ENCODE measurements at places on chromosomes 7 and 10.

GRCh38 chr7:5582532-5582935, 158.9 kb upstream of the TNRC18 start:
- no peak for DNase-seq

DNA sequence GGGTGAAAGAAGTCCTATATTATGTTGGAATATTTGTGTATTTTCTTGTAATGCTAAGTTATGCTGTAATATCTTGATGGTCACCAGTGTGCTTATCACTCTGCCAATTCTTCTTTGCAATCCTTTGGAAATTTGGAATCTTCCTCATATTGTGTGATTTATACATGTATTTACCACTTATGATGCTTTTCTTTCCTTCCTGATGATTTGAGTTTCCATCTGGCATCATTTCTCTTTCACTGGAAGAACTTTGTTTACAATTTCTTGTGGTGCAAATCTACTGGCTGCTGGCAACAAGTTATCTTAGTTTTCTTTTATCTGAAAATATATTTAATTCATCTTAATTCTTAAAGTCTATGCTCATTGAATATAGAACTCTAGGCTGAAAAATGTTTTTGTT, 29.2 kb downstream of the CFAP69 start:
- DNase-seq: no peak

- DNase-seq: no peak
These were observed 213.1 kb downstream of the ELFN1 start for GRCh38 chr7:1883031-1883761.

DNA sequence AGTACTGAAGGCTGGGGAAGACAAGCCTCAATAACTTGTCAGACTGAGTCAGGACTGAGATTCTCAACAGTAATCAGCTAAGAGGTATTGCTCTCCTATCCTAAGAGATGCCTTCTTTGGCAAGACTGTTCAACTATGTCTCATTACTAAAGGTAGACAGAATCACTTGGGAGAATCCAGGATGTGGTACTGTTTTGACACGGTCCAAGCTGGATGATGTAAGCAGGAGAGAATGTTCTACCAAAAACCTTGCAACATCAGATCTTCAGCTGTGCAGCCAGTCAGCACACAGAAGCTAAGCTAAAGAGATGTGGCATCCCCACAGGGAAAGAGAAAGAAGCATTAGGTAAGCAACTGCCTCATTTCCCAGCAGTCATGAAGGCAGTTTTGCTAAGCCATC, 391.4 kb downstream of the NRG3 start:
- no peak for DNase-seq

DNA sequence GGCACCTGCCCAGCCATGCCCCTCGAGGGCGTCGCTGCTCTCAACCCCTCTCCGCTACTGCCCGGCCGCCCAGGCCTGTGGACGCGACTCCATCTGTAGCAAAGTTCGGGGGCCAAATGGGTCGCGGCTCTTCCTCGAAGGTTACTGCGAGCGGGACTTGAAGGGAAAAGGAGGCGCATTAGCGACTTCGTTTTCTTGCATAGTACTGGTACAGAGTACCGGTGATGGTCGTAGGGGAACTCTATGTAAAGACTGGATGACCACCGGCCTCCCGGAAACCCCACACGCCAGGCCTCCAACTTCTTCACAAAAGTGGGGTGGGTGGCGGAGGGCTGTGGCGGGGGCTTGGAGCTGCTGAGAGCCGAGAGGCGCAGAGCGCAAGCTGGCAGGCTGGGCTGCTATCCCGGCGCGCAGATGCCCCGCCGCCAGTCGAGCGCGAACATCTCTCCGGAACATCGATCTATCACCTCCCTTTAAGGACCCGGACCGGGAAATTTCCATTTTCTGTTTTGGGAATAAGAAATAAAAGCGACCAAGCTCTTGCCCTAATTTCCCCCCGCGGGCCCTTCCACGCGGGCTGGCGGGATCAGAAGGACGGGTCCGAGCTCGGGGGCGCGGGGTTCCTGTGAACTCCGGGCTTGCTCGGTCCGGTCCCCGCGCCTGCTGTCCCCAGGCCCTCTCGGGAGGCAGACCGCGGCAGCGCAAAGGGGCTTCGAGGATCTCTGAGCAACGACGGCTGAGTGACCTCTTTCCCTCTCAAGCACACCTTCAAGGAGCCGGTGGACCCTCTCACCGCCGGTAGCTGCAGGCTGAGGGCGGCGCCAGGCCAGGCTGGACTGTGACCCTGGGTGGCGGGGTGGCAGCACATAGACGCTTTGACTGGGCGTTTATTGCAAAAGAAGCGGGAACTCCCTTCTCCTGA, 12.2 kb upstream of the FEZF1 start:
- no peak for DNase-seq

GRCh38 chr10:71735709-71736569, 16.4 kb upstream of the C10orf105 start:
- no peak for DNase-seq

DNA sequence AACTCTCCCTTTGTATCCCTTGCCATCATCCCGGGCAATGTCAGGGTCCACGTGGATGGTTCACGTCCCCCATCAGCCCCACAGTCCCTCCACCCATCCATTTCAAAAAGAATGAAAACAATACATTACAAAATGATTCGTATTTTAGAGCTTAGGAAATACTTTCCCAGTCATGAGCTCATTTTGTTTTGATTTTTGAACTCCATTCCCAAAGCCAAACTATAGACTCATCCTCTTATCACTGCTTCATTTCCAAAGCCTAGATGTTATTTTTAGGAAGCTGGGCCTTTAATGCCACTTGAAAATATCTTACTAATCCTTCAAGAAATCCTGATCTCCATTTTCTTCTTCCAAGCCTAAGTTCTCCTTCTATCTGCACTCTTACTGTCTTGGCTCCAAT, 72.1 kb downstream of the WNT2 start:
- DNase-seq: no peak

Data from NCI-H1105 treated with DMSO at 0.1 percent for 48 hours (cell line).